ENCODE measurements at places on chromosomes 6 and 20.

- DNase-seq: no peak
Measured at GRCh38 chr6:139844907-139845306, 470.5 kb upstream of the CITED2 start.

DNA sequence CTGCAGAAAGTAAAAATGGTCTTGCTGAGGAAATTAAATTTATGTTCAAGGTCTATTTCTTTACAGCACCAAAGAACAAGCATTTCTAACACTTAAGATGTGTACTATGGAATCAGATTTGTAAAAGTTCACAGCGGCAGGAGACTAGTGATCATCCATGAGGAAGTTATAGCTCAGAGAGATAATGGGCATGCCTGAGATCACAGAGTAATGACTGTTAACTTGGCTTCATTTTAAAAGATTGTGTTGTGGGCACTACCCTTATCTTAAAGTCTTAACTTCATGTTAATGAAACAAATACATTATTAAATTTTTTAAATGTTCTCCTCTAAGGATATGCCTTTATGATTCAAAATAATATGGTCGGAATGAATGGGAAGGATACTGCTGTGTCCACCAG lies 168.6 kb downstream of the GMPR start:
- no peak for DNase-seq

DNA sequence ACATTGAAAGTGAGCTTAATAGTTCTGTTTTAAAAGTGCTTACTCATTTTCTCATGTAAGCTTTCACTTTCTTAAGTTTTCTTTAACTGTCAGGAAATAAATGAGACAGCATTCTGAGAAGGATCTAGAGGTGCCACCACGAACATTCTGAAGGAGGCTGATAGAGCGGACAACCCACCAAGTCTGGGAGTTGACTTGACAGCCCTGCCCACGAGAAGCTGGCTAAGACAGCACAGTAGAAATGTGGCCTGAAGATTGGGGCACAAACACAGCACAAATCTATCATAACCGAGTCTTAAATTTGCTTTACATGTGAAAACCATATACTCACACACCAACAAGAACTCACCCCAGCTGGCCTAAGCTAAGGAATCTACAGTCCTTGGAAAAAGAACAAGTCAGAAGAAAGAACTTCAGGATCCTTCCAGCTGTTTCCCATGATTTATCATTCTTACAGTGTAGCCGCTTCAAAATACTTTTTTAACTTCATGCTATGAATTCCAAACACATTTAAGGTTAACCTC lies 144.2 kb upstream of the TNFAIP3 start:
- DNase-seq: no peak

DNA sequence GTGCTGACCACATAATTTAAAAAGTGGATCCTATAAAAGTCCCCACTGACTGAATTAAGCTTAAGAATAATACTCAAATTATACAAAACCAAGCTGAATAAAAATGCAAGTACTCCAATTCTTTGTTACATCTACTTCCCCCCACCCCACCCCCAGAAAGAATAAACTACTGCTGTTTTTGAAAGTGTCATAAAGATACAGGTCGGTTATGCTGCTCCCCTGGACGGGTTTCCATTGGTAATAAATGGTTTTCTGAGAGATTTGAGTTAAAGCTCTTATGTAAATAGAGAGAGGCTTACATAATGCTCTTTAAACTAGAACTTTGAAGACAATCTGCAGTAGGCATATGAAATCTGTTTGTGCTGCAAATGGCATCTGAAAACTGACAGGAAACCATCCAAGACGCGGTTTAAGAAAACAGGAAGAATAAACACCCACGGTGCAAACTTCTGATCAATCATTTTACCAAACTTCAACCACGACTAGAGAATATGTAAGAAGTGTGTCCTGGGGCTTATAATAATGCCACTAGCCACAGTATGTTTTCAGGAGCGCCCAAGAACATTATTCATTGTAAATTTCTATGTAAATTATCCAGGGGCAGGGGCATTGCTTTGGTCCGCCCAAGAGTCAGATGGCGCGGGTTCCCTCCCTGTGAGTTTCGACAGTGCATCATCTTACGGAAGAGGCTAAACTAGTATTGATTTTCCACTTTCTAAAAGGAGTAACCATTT lies 10.8 kb upstream of the POU3F2 start:
- DNase-seq: no peak

- no peak for DNase-seq
Measured at GRCh38 chr6:3806169-3806922, 42.8 kb upstream of the FAM50B start.

DNA sequence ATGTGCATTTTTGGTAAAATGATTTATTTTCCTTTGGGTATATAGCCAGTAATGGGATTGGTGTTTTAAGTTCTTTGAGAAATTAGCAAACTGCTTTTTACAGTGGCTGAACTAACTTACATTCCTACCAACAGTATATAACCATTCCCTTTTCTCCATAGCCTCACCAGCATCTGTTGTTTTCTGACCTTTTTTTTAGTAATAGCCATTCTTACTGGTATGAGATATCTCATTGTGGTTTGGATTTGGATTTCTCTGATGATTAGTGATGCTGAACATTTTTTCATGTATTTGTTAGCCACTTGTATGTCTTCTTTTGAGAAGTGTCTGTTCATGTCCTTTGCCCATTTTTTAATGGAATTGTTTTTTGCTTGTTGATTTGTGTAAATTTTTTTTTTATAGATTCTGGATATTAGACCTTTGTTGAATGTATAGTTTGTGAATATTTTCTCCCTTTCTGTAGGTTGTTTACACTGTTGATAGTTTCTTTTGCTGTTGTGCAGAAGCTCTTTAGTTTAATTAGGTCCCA lies 42.3 kb downstream of the STK4 start:
- no peak for DNase-seq

- DNase-seq: no peak
Measured at GRCh38 chr6:90691823-90692222, 105.0 kb upstream of the MAP3K7 start.

DNA sequence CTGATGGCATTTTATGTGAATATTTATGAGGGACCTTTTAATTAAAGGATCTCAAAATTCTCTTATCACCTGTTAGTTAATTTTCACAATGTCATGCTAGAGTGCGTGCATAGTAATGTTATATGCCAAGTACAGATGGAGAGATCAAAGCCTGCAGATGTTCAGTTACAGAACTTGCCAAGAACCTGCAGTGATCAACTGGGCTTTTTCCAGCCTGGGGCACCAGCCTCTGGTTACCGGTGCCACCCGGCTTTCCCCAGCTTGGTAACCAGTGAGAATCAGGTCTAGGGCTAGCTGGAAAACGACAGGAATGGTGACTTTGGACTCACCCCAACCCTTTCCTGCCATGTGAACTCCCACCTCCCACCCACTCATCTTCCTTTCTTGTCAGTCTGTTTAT lies 91.8 kb downstream of the CAP2 start:
- no peak for DNase-seq

DNA sequence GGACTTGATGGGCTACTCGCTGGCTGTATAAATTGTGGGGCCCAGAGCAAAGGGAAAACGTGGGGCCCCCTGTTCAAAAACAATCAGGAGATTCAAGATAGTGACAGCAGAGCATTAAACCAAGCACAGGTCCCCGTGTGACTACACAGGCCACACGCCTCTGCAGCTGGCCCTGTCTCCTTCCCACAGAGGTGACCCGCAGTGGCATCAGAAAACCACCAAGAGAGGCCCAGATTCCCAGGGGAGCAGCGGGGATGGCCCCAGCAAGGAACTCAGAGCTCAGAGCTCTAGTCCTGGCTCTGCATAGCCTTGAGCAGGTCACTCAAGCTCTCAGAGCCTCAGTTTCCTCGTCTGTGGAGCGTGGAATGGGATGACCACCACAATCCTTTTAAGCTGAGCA lies 57.6 kb downstream of the CPNE5 start:
- no peak for DNase-seq

DNA sequence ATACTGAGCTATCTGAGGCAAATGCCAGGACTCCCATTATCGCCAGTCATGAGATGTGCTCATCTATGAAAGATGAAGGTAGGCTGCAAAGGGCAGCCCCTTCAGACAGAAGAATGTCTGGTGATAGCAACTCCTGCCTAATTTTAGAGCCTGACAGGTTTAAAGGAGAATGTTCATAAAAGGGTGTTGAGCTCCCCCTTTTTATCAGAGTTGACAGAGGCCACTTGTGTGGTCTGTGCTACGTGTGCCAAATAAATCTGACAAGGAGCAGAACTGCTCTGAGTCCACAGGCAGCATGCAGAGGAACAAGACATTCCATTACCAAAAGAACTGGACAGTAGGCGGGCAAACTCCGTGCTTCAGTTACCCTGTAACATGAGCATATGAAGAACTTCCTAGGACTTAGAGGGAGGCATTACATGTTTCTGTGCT lies 101.8 kb downstream of the PREP start:
- no peak for DNase-seq

DNA sequence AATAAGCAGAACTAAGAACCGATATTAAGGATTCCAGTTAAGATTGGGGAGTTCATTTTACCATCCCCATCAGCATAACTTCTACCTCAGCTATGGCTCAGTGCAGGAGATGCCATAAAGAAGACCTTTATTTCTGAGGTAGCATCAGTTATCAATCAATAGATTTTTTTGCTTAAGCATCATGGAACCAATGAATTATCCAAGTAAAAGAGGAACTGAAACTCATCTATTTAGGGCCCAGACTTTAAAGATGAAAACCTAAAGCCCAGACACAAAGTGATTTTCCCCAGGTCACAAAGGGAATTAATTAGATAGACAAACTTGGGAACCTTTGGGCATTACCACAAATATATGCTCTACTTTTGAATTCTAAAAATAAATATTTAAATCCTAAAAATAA lies 59.2 kb upstream of the TINAG start:
- no peak for DNase-seq

GRCh38 chr6:17871189-17871519 lies 116.3 kb downstream of the KIF13A start:
- DNase-seq: no peak

- no peak for DNase-seq
Measured at GRCh38 chr6:115514656-115515055, 546.0 kb downstream of the FRK start.

- DNase-seq: no peak
Measured at GRCh38 chr20:32988008-32988407, 16.2 kb downstream of the SUN5 start.

DNA sequence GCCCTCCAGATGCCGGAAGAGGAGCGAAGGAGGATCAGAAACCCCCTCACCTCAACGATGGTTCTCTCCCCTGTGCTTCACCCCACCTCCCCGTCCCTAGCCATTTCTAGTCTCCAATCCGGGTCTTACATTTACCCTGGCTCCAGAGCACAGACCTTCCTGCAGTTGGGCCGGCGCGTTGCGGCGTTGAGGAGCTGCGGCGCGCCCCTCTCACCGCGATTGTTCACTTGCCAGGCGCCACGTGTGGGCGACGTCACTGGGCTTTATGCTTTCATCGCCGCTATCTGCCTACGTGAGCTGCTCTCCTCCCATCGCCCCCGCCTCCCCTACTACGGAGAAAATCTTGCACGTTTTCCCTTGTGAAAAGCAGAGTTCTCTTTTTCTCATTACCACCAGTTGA lies at the start of gene CRISP2:
TSS of gene CRISP2 (minus strand) at position 198 of the 400 bp plus-strand sequence. CDS start 4,347 bp downstream, outside the sequence.
- DNase-seq: no peak

DNA sequence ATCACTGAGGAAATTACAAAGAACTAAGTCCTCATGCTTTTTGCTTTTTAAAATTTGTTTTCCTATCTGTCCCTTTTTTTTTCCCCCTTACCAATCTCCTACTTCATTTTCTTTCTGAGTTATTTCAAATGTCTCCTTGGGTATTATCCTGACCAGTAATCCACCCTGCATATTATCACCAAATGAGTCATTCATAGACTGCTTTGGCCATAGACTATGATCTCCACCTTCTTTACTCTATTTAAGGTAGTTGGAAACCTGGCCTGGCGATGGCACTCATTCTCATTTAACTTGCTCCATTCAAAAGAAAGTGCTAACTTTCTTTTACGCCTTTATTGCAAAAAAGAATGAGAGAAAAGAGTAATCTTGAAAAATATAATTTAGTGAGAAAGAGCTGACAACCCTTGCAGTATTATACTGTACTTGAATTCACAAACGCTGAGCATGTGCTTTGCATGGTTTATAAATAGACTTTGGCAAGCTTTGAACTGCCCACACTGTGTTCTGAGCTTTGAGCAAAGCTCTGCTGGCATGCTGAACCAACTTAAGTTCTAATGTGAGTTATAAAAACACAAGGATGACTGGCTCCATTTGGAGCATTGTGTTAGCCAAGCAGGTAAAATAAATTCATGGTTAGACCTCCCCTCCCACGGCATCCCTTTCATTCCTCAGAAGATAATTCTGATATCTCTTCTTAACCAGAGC lies 198.9 kb downstream of the NKAIN2 start:
- no peak for DNase-seq

GRCh38 chr6:139905404-139906052 lies 531.1 kb upstream of the CITED2 start:
- DNase-seq: no peak

GRCh38 chr20:416950-417800 lies 9.1 kb downstream of the RBCK1 start:
- no peak for DNase-seq

GRCh38 chr6:110642711-110643110 lies 166.3 kb upstream of the SLC22A16 start:
- no peak for DNase-seq

- DNase-seq: no peak
Measured at GRCh38 chr6:8113131-8113654, 10.8 kb upstream of the EEF1E1 start.

DNA sequence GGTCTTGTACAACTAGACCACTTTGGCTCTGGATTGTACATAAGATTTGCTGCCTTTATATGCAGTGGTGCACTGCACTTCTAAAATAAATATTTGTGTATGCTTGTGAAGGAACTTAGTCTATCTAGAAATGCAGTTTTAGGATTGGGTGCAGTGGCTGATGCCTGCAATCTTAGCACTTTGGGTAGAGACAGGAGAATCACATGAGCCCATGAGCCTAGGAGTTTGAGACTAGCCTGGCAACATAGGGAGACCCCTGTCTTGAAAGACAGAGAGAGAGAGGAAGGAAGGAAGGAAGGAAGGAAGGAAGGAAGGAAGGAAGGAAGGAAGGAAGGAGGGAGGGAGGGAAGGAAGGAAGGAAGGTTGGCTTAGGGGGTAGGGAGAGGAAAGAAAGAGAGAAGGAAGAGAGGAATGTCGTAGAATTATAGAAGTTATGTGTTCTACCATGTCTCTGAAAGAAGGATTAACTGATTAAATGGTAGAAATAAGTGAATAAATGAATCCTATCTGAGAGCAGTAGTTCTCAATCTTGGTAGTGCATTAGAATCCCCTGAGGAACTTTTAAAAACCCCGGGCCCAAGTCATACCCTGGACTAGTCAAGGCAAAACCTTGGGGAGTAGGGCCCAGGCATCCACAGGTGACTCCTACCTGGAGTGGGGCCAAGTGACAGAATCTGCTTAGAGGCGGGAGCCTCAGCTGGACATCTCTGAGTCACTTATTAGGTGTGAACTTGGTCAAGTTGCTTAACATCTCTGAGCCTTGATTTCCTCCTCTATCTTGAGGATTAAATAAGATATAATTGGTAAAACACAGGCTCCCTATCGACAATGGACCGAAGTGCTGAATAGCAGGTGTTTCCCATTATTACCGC lies 130.3 kb downstream of the ZNF217 start:
- DNase-seq: no peak
